ENCODE measurements at places on chromosomes 11 and 22.
A peak's percentile ranks its signal among the peaks of the same experiment; 100 is the strongest.

- DNase-seq = no peak
These were observed 156.2 kb downstream of the BRD1 start for GRCh38 chr22:49671331-49672013.

GRCh38 chr11:86369668-86370067, 5.0 kb upstream of the CCDC81 start:
- no peak for DNase-seq

DNA sequence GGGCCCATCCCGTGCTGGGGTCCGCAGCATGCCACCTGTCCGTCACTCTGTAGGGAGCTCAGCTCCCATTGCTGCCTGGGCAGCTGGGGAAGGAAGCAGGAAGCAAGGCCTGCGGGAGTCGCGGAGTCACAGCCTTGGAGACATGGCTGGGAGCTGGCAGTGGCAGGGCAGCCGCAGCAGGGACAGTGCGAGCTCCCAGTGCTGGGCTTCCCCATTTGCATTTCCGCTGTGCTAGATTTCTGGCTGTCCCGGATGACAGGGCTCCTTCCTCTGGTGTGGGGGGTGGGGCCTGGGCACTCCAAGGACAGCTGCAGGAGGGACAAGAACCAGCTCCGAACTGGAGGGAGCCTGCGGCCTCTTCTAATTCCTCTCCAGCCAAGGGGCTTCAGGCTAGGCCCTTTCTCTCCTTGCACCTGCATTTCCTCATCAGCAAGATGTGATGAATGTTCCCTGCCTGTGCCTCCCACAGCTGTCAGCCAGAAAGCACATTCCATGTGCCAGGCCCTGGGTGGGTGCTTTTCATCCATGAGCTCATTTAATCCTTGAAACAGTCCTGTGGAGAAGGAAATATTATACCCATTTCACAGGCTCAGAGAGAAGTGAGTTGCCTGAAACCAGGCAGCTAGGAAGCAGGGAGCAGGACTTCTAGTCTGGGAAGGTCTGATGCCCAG, 48.0 kb downstream of the MYO7A start:
- DNase-seq = peak; percentile 83

DNA sequence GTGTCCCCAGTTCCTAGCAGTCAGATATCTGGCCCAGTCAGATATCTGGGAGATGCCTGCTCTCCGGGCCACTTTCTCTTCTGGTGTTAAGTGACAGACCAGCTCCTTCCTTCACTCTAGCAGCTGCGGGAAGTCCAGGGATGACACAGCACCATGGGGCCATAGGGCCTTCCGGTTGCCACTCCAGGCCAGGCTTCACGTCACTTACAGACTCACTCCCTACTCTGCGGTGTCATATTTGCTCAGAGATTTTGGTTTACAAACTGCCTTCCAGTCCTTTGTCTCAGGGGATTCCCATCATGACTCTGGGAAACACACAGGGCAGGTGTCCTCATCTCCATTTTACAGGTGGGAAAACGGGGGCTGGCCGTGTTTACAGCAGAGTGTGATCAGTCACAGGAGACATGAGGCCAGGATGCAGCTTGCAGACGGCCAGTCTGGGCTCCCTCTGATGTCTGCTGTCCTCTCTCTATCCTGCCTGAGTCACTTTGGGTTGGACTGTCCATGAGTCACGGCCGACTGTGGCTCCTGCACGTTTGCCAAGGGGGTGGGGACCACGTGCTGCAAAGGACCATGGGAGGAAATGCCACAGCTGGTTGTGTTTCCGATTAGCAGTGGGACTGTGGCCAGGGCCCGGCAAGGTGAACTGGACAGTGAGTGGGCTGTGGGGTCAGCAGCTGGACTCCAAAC, 8.2 kb upstream of the TBC1D22A start:
- DNase-seq = peak; percentile 87

GRCh38 chr11:33657757-33658156, 42.9 kb downstream of the C11orf91 start:
- DNase-seq = no peak

DNA sequence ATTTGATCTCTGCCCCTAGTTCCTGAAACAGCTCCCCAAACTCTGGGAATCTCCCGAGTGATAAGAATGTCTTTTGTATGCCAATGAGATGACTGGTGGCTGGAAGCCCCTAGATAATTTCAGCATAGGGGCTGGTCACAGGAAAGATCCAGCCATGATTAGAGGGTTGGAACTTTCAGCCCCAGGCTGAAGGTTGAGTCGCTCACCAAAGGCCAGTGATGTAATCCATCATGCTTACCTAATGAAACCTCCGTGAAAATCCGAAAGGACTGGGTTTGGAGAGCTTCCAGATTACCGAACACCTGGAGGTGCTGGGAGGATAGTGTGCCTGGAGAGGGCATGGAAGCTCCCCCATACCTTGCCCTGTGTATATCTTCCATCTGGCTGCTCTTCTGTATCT, 26.0 kb downstream of the LRRC32 start:
- no peak for DNase-seq

GRCh38 chr22:44758344-44758973, 6.1 kb downstream of the ARHGAP8 start:
- no peak for DNase-seq

GRCh38 chr22:39847477-39847876, 46.1 kb downstream of the ENTHD1 start:
- DNase-seq = no peak

DNA sequence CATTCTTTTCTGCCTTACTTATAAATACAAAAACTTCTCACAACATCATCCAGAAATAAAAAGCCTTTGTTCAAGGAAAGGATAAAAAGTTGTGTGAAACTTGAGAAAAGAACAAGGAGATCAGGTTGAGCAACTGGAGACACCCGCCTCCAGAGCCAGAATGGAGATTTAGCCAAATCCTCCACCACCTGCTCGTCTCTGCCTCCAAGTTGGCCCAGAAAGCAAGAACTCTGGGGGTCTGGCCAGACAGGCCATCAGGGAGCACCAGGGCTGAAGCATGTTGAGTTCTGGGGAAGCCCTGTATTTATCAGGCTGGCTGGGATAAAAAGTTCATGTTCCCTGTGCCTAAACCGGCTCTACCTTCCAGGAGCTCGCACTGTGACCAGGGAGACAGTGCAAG, 14.9 kb downstream of the SMCO4 start:
- DNase-seq = no peak

DNA sequence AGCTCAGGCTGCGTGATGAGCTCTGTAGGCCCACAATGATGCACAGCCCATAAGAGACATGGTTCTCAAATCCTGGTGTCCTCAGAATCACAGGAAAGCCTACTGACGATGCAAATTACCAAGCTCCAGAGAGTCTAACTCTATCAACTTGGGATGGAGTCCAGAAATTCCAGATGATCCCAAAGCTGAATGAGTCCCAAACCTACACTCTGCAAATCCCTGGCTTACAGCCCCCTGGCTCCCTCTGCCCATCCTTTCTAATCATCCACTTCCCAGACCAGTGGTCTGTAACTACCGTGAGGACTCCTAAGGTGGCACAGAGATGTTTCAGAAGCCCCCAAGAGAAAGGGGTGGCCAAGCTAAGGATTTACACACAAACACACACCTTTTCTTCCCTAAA, 13.5 kb downstream of the ARFGAP2 start:
- DNase-seq = no peak

- DNase-seq = no peak
These were observed at the start of gene HBD for GRCh38 chr11:5234381-5234834. TSS of gene HBD (minus strand) at chr11:5234483. CDS start at chr11:5234433, 50 bp downstream.

DNA sequence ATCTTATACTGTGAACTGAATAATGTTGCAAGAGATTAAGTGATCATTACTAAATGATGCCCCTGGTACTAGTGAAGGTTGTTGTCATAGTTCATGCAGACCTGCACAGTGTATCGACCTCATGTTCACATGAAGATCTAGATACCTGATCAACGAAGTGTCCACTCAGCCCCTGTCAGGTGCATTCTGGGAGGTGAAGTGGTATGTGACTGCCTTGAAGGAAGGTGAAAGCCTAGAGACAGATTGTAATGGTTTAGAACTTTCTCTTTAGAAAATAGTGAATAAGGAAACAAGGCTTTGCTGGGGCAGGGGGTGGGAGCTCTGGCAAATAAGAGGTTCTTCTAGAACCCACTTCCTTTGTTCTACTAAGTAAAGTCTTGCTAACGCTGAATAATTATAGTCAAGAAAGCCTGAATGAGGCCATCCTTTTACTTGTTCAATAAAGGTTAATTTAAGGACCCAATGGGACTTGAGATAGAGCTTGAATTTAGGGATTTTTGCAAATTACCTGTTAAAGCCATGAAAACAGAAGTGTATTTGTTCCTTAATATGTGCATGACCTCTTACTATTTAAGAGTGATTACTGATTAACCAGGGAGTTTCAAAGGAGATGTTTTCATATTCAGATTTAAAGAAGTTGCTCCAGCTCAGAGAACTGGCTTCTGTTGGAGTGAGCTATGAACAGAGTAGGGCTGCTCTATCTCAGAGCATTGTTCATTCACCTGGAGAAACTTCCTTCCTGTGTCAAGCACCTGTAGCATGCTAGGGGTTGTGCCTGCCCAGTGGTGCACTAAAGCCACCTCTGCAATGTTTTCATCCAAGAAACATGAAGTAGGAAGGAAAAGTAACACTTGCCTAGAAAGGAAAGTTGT, 45.3 kb downstream of the C22orf31 start:
- DNase-seq = no peak

DNA sequence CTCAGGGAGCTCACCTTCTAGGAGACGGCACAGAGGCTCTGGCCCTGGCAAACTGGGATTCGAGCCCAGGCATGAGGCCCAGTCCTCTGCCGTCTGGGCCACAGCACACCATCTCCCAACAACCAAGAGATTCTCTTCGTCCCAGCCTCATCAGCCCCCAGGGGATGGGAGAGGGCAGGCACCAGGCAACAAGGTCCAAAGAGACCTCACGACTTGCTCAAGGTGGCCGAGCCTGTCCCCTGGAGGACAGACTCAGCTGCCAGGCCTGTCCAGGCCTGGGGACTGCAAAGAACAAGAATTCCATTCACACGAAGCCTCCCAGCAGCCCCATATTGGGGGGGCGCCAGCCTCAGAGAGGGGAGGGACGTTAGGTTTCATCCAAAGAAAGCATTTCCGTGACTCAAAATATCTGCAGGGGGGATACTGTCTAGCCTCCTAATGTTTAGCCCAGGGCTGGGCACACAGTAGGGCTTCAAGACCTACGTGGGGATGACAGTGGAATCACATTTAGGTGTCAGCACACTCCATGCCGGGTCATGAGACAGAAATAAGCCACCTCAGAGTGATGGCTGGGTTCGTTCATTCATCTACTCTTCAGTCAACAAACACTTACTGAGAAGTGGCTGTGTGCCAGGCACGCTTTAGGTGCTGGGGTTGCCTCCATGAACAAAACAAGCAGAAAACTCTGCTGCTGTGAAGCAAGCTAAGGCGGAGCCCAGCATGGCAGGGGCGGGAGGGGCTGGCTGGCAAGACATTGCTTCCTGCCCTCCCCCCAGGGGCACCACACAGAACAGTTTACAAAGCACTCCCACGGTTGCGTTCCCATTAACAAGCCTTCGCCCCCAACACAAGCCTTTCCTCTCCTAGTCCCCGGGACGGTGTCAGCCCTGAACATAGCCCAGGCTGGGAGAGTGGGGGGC, 1.2 kb downstream of the CARNS1 start:
- no peak for DNase-seq

GRCh38 chr11:77027275-77027674, 6.9 kb upstream of the B3GNT6 start:
- DNase-seq = no peak

GRCh38 chr11:132131961-132132360, 761.5 kb downstream of the NTM start:
- no peak for DNase-seq

DNA sequence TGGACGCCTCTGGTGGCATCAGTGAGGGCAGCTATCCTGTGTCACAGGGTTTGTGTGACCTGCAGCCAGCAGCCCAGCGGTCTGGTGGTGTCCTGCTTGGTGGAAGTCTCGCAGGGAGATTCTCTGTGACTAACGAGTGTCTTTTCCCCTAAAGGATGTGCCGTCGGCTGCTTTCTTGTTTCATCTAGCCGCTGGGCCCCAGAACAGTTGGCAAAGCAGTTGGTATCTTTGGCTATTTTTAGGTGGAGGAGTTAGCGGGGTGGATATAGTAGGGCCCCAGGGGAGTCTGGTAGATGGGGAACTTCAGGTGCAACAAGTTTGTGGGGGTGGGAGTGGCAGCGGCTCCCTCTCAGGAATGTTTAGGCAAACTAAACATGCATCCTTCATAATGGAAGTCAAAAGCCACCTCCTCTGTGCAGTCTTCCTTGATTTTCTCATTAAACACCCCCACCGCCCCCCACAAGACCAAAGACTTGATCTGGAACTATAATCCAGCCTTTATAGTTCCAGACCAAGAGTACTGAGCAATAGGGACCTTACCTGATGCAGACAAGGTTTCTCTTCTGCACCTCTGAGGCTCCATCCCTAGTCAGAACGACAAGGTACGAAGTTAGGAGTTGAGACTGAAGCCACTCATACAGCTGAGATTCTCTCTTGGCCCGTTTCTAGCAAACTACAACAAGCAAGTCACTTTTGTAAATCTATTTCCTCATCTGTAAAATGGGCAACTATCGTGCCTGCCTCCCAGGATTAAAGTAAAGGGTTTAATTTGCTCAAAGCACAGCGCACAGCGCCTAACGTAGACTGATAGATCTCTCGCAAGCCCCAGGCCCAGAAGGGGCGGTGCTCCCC, 1.1 kb upstream of the PELI3 start:
- no peak for DNase-seq

DNA sequence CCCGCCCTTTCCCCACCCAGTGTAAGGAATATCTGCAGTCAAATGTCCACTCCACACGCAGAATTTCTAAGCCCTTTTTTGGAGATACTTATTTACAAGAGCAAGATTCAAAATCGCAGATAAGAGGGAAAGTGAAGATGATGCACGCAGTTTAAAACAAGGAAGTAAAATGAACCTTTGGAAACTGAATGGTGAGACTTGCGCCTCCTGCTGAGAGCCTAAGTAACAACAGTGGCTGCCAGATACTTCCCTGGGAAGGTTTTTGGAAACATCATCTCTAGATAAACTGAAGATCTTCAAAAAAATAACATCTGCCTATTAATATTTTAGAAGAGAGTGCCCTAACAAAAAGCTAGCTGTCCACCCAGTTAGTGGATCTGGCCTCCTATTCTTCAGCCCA, 963.1 kb upstream of the FAT3 start:
- no peak for DNase-seq

DNA sequence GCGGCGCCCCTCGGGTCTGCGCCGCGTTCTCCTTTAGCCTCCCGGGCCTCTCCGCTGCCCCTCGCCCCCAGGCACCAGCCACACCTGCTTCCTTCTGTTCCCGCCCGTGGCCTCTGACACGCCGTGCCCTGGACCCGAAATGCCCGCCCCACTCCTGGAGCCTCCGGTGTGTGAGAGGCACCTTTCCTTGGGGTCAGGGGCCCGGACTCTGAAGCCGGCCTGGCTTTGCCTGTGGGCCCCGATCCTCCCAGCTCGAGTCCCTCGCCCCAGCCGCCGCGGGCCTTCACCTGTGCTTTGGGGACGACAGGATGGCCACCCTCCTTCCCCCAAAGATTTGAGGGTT, 661 bp upstream of the CDPF1 start:
- DNase-seq = no peak

- no peak for DNase-seq
These were observed 4.8 kb upstream of the PAX6 start for GRCh38 chr11:31815711-31816467.

Measured in inflammatory macrophage (primary cell).